ENCODE measurements at places on chromosomes 7 and 10.

DNA sequence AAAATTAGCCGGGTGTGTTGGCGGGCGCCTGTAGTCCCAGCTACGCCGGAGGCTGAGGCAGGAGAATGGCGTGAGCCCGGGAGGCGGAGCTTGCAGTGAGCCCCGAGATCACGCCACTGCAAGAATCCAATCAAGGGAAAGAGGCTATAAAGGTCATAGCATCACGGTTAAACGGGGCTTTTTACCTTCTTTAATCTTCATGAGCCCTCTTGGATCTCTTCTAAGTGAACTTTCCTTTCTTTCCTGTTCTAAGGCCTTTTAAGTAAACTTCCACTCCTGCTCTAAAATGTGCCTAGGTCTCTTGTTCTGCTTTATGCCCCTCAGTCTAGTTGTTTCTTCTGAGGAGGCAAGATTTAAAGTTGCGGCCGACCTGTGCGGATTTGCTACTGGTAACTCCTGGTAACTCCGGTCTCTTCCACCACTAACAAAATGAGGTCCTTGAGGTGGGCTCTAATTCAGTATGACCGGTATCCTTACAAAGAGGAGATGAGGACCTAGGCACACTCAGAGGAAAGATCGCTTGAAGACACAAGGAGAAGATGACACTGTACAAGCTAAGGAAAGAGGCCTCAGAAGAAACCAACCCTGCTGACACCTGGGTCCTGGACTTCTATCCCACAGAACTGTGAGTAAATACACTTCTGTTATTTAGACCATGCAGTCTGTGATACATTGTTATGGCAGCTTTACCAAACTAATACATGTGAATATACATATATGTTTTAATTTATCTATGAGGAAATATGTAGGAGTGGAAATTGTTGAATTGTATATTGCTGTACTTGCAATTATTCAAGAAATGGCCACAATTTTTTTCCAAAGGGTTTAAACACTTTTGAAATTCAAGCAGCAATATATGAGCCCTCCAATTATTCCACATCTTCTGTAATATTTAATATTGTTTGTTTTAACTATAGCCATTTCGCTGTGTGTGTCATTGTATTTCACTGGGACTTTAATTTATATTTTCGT is 331.5 kb upstream of the CNTNAP2 start:
- no peak for DNase-seq

GRCh38 chr10:32318476-32318896 is 28.5 kb downstream of the EPC1 start:
- DNase-seq, result peak; percentile 18

DNA sequence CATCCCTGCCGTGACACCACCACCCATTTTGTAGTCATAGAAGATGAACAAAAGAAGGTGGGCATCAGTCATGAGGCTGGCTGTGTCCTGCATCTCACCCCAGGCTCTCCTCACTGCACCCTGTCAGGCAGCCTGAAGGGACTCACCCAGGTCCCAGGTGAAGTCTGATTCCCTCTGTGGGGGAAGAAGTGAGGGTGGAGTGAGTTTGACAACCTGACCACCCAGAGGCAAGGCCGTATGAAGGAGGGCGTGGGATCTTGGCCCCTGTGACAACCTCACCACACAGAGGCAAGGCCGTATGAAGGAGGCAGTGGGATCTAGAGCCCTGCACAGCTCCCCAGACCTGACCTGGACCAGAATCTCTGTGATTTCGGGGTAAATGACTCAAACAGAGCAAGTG is 152.5 kb downstream of the DIP2C start:
- DNase-seq, result no peak

GRCh38 chr10:4053940-4054339 is 268.9 kb upstream of the KLF6 start:
- DNase-seq, result no peak

- DNase-seq, result no peak
These were observed 9.4 kb downstream of the SLC25A13 start for GRCh38 chr7:96312502-96312901.

- DNase-seq, result peak; percentile 73
These were observed 18.3 kb downstream of the KLLN start for GRCh38 chr10:87844837-87845623.

DNA sequence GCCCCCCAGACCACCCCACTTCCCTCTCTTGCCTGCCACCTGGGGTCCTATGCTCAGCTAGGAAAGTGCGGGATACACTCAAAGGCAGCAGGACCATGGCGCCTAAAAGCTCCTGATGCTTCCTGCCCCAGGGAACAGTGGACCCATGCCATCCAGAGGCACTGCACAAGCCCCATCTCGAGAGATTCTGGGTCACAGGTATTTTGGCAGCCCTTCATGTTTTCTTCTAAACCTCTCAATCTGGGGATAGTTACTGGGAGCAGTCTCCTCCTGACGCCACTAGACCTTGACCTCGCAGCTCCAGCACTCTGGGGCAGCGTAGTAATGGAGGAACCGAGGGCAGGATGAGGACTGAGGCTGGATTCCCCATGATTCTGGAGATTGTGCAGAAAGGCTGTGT is 107.1 kb downstream of the GRK5 start:
- no peak for DNase-seq

DNA sequence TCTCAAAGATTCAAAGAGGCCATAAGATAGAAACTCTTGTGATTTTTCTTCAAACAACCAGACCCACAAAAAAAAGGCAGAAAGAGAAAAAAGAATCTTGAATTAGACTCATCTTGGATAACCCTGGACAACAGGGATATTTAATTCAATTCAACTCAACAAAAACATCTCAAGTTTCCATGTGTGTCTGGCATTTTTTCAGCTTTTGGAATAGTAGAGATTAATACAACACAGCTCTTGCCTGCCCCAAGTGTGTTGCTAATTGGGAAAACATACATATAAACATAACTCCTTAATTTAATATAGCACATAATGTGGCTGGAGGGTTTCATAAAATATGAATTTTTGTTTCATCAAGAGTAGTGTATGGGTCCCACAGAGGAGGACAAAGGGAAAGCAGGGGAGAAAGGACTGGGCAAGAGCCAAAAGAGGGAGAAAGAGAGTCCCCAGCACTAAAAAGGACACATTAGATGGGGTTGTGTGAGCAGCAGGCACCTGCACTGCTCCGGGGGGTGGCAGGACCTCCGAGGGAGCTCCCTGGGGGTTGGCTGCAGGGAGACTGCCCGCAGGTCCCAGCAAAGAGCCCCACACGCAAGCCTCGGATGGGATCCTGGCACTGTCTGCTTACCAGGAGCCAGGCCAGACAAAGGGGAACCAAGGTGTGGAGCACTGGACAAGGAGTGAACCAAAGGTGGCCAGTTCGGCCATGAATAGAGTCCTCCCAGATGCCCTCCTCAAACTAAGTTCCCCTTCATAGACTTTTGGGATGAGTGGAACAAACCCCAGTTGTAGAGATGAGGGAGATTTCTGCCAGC is 65.6 kb upstream of the TMEM72 start:
- DNase-seq, result no peak

- peak; percentile 26 for DNase-seq
These were observed 31.9 kb upstream of the LRRC4 start for GRCh38 chr7:128063088-128063487.

DNA sequence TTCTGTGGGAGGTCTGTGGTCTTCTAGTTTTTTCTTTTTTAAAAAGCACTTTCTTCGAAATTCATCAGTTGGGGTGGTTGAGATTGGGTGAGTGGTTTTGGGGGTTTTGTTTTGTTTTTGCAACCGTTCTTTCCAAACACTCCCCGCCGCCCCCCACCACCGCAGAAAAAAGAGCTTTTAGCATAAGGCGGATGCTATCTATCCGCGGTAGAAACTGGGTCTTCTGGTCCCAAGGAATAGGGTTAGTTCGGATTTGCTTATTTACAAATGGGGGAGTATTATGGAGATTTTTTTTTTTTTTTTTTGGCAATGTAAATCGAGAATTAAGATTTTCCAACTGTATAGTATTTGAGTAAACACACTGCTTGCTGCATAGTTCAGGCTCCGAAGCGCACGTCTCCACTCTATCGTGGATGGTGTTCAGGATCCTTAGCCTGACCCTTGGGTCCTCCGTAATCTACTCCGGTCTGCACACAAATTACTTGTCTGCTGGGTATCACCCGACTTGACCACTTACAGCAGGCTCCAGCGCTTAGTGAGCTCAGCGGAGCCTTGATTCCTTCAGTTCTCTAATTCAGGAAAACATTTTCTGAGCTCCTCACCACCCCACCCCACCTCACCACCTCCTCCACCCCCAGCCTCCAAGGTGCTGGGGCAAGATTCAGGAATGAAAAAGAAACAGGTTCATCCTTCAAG is 757 bp upstream of the NRCAM start:
- DNase-seq, result no peak

GRCh38 chr10:109972372-109973001 is 35.3 kb upstream of the ADD3 start:
- no peak for DNase-seq

DNA sequence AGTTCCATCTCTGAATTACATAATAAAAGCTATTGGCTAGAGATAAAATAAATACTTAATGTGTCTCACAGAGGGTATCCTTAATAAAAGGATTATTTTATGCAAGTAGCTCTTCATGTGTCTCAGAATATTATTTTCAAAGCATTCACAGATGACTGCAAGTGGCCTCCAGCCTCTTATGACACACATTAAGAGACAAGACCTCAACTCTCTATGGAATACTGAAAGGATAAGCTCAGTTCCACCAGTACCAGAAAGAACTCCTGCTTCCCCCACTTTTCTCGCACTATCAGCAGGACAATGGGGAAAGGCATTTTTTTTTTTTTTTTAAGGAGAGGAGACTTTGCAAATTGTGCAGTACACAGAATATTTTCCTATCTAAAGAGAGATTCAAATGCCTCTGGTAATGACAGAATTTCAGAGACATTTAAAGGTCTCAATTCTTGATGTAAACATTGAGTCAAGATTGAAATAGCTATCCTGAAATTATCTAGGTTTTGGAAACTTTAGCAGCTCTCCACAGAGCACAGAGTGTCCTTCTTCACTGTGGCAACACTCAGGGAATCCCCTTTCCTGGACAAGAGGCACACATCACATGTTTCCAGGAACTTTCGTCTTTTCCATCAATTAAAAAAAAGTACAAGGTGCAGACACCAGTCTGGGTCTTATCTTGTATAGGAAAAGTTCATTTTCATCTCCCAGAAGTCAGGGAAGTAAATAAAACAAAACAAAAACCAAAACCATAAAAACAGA is 122.0 kb upstream of the ANK3 start:
- DNase-seq, result no peak

DNA sequence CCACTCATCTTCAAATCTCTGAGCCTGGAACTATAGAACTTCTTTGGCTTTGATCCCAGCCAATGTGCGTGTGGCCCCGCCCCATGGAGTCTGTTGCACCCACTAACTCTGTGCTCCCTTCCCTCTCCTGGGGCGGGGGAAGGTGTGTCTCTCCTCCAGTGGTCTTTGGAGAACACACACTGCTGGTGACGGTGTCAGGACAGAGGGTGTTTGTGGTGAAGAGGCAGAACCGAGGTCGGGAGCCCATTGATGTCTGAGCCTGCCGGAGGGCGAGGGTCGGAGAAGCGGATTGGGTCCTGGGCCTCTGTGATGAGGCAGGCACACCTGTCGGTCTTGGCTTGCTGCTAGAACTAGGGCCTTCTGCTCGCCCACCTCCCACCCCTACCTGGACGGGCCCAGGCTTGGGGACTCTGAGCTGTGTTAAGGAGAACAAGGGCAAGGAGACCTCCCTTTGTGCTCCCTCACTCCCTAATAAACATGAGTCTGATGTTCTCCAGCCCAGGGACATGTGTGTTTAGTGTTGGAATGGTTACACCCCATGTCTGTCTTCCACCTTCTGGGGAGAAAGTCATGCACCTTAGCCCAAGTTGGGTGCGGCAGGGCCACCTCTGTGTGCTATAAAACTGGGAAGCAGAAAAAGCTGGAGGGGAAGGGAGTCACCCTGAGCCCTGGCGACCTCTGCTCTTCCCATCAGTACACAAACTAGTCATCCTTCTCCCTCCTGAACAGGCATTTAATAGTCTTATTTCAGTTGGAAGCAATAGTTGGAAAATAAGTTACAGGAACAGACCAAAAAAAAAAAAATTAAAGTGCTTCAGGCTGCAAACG is 4.6 kb downstream of the TRAPPC14 start:
- no peak for DNase-seq

GRCh38 chr10:132419538-132420468 is 22.8 kb downstream of the PWWP2B start:
- DNase-seq, result no peak

DNA sequence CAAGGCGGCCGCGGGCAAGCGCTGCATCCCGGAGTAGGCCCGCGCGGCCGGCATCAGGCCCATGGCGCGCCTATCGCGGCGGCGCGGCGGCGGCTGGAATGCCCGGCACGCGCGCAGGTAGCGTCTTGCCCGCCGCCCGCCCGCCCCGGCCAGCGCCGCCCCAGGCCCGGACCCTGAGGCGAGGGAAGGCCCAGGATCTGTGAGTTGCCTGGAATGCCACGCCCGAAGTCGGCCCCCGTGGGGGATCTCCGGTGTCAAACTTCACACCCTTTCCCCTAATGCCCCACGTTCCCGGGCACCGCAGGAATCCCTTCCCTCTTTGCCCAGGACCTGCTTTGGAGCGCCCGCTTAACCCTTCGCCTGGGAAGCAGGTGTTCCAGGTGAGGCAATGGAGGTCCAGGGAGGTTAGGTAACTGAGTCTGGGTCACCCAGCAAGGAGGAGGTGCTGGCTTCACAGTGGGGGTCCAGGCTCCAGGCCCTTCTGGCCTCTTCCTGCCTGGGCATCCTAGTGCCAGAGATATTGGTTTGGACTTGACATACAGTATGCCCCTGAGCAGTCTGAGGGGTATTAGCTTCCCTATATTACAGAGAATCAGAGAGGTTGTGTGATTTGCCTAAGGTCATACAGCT is 138.1 kb downstream of the ARHGAP22 start:
- no peak for DNase-seq

- no peak for DNase-seq
These were observed 505.1 kb upstream of the FOXK1 start for GRCh38 chr7:4177001-4177400.

DNA sequence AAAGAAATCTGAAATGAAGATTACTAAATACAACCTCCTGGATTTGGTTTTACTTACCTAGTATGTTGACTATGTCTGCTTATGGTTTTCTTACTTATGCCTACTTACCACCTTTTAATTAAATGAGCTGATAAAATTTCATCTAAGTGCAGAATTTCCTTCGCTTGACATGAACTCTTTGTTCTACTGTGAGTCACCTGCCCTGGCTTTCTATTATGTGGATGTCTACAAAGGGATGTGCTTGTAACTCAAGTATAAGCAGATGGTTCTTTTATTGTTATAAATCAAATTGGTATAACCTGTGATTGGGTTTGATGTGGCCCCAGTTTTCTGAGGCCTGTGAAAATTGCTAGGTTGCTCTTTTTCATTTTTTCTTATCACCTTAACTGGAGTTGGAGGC is 389.1 kb upstream of the ANKRD30A start:
- no peak for DNase-seq

- no peak for DNase-seq
These were observed 35.2 kb upstream of the SLC29A3 start for GRCh38 chr10:71283876-71284275.

- DNase-seq, result no peak
These were observed 979.9 kb downstream of the TYW1 start for GRCh38 chr7:67976490-67976889.

DNA sequence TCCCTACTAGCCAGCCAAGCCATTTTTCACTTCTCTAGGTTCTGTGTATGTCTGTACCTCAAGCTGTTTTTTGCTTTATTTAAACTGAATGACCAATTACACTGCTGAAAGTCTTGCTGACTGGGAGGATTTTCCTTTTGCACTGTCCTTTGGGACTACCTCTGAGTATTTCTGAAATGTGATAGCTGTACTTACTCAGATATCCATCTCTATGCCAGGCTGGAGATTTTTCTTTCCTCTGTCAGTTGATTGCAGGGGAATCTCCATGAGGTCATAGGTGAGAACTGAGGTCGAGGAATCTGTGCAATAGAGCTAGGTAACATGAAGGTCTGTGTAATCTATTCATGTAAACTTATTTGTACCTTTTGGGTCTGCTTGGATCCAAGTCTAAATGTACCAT is 38.9 kb upstream of the ANKRD1 start:
- no peak for DNase-seq
